ENCODE measurements at places on chromosomes 13 and 19.

DNA sequence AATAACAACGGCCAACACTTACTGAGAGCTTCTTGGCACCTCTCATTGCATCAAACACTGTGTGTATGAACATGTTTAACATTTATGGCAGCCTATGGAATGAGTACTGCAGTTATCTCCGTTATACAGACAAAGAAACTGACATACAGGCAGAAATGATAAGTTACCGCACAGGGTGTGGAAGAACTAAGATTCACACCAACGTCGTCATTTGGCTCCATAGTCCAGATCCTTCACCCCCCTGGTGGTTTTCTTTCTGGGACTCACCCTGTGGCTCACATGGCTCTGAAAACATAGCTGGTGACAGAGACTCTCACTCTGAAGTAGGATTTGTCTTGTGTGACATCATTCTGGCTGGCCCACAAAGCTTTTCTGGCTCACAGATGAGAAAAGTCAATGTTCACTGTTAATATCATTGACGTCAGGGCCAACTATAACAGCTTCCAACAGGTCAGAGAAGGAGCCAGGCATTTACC lies 230.1 kb downstream of the DLEU7 start:
- DNase-seq, result no peak

- DNase-seq, result no peak
These were observed 10.2 kb downstream of the KRI1 start for GRCh38 chr19:10555610-10555973.

- no peak for DNase-seq
These were observed 666 bp downstream of the SAMD1 start for GRCh38 chr19:14089662-14090508.

DNA sequence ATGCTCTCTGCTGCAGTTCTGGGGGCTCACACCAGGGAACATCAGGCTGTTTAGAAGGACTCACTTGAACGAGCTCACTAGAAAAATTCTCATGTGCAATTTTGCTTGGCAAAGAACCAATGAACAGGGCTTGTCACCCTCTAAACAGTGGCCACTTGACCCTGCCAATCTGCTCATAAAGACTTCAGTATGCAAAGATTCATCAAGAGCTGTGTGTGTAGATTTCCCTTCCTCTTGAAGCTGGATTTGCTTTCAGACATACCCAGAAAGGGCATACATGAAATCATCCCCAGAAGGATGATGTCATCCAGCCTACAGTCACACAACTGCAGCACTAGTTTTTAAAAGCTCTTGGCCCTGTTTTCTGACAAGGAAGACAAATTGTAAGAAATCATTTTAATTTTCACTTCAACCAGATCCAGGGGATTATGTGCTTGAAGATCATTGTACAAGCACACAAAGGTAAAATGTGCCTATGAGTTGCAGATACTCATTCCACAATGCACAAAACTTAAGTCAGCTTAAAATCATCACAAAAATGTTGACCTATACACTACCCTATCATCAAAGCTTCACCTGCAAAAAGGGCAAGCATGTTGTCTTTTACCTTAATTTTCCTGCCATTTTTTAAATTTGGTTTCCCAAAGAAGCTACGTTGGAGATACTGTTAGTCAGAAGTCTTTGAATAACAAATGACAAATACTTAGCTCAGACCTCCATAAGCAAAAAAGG lies 5.2 kb upstream of the STK24 start:
- no peak for DNase-seq

GRCh38 chr13:33179463-33179862 lies 106.1 kb downstream of the STARD13 start:
- no peak for DNase-seq

DNA sequence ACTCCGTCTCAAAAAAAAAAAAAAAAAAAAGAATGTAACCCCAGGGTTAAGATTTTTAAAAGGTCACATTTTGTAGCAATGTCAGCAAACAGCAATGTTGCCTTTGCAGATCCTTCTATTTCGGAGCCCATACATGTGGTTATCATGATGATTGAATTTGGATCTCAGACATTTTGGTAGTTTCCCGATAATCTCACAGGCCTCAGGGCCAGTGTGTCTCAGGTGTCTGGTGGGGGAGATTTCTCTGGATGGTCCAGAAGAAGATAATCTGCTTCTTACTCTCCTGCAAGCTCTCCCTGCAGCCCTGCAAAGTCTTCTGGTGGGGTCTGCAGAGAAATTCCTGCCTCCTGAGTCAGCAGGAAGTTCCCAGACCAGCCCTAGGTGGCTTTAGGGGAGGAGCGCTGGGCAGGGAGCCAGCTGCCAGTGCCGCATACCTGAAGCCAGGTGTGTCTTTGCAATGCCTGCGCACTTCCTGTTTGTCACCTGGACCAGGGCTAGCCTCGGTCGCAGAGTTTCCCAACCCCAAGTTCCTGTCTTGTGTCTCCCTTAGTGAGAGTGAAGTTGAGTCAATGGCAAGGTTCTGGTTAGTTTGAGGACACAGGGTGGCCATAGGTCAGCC lies 1.4 kb downstream of the SH2D3A start:
- DNase-seq, result no peak

DNA sequence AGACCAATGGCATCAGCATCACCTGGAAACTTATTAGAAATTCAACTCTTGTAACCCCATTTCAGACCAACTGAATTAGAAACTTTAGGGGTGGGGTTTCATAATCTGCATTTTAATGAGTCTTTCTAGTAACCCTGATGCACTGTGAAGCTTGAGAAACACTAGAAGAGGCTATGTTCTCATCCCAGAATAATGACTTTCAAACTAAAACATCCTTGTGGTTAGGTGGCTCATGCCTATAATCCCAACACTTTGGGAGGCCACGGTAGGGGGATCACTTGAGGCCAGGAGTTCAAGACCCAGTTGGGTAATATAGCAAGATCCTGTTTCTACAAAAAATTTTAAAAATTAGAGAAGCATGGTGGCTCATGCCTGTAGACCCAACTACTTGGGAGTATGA lies 402.4 kb downstream of the DLEU7 start:
- DNase-seq, result peak; percentile 9

DNA sequence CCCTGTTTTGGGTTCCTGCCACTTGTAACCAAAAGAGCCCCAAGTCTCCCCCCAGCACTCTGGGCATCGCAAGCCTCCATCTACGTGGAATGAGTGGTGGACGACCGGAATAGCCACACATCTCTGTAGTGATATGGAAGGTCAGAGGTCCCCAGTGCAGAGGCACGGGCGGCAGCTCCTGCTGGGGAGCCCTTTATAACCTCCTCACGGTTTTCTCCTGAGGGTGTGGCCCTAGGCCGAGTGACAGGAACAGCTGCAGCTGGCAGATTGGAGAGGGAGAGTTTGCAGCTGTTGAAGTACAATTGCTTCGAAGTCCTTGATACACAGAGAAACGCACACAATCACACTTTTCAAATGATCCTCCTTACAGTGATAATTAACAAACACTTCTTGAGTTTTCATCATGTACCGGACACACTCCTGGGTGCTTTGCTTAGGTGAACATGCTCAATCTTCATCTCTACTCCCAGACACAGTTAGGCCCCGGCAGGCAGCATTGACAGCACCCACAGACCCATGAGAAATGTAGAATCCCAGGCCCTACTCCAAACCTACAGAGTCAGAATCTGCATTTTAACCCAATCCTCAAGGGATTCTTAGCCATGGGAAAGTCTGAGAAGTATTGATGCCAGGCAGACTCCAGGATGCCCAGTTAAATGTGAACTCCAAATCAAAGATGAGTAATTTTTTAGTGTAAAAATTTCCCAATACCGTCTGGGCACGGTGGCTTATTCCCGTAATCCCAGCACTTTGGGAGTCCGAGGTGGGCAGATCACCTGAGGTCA lies 4.9 kb upstream of the ZNF787 start:
- no peak for DNase-seq

GRCh38 chr13:100341327-100341726 lies 247.3 kb downstream of the GGACT start:
- DNase-seq, result no peak

GRCh38 chr19:2221250-2221831 lies 14.8 kb downstream of the PLEKHJ1 start:
- no peak for DNase-seq

DNA sequence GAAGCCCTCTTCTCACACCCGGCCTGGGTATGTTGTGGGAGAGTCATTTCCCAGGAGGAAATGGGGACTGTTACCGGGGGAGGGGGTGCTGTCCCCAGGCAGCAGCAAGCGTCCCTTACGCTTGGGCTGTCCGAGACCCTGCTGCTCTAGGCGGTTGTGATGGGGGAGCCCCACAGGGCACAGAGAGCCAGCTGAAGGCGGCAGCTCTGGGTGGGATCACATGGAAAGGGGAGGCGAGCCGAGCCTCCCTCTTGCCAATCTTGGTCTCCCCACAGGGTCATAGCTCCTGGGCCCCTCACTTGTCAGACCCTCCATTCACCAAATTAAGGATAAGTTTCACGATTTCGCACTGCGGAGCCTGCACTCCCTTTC lies 22.0 kb downstream of the EPN1 start:
- DNase-seq, result no peak

- no peak for DNase-seq
These were observed 312.5 kb downstream of the OLFM4 start for GRCh38 chr13:53341144-53341510.

DNA sequence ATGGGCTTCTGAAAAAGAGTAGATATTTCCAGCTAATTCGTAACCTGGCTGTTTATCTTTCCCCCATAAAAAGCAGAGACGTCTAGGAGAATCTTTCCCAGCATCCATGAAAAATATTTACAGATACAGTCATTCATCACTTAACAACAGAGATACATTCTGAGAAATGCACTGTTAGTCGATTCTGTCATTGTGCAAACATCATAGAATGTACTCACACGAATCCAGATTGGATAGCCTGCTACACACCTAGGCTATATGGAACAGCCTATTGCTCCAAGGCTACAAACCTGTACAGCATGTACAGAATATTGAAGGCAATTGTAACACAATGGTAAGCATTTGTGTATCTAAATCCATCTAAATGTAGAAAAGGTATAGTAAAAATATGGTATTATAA lies 530.2 kb upstream of the NBEA start:
- no peak for DNase-seq

GRCh38 chr19:27909185-27909840 lies 1303.6 kb downstream of the UQCRFS1 start:
- DNase-seq, result no peak

DNA sequence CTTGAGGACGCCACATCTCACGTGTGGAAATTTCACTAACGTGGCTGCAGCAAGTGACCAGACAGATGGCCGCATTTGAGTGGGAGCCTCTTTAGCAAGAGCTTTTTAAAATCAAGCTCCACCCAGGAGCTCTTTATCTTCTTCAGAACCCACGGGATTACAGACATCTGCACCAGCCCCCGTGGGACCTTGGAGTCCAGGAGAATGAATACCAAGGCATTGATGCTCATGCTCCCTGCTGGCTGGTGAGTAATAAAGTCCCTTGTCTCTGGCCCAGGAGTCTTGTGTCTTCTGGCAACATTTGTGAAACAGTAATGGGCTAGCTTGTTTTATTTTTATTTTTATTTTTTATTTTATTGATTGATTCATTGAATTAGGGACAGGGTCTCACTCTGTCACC lies 64.4 kb downstream of the TRPM4 start:
- DNase-seq, result no peak

GRCh38 chr13:84366506-84366905 lies 484.2 kb upstream of the SLITRK1 start:
- DNase-seq, result no peak

DNA sequence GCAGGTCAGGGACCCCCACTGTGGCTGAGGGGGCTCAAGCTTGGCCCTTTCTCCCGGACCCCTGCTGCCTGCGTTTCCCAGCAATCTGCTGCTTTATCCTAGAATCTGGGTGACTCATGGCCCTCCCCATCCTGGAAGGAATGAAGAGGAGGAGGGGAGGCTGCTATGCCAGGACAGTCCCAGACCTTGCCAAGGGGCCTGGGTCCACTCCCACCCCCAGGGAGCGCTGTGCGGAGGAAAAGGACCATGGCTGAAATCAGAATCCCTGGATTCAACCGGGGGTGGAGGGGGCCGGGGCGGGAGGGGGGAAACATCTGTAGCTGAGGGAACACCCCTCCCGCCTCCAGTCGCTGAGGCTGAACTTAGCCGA lies 20.5 kb downstream of the ZNF114 start:
- no peak for DNase-seq

DNA sequence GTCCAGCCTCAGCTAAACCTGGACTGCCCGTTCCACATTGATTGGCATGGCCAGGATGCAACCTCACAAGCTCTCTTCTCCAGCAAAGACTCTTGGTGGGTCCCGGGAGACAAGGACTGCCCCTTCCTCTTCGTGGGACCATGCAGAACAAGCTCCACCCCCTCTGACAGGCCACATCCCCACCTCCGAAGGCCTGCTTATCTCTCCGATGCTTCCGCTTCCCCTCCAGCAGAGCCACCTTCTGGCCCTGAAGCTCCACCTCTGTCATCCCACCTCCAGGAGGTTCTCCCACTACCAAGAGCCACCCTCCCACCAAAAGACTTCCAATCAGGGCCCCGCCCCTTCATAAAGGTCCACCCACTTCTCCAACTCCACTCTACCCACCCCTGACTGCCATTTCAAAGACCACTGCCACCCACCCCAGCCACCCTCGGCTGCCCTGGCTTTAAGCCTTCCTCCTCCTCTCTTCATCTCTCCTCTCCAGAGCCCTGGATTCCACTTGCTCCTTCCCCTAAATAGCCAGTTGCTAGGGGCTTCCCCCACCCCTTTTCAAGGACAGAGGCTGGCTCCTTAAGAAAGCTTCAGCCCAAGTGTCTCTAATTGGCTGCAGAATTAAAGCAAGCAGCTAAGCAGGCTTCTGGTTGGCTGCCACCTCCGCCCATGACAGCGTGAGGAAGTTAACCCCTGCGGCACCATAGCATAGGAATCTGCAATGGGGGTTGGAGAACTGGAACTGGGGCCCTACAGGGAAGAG lies 9.9 kb downstream of the LRFN1 start:
- no peak for DNase-seq

GRCh38 chr13:112069845-112070251 lies 2.9 kb downstream of the SOX1 start:
- DNase-seq, result no peak

DNA sequence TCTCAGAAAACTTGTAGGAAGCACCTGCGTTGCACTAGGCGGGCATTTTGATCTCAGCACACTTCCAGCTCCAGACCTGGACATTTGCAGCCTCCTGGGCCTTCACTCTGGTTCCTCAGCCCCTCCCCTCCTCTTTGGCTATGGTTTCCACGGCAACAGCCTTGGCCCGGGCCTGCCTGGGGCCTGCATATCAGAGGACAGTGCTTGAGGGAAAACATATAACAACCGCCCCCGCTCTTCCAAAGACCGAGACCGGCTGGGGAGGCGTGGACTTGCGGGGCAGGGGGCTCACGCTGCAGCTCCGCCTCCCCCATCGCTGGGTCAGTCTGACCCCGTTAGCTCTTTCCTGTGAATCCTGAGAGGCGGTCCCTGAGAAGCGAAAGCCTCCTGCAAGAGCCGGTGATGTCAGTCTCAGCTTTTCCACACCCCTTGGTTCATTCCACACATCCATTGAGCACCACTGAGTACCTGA lies 125.7 kb upstream of the PEG3 start:
- DNase-seq, result no peak

DNA sequence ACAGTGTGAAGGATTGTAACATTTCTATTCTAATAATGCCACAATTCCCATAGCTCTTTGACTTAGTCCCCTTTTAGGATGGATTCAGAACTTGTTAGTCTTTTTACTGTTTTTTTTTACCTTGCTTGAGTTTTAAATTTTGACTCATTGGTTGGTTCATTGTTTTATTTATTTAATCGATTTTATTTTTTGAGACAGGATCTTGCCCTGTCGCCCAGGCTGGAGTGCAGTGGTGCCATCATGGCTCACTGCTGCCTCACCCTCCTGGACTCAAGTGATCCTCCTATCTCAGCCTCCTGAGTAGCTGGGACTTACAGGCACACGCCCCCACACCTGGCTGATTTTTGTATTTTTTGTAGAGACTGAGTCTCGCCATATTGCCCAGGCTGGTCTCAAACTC lies 5.1 kb upstream of the RNF113B start:
- DNase-seq, result no peak

GRCh38 chr19:33941133-33941532 lies 144.5 kb downstream of the KCTD15 start:
- no peak for DNase-seq
